ENCODE measurements at places on chromosomes 7 and 10. TPM values are rescaled to one million over a fixed set of nuclear protein-coding genes. Genes with fewer than 3 reads are reported as not detected.

- no peak for DNase-seq
Measured at GRCh38 chr10:45461034-45461433, 87.0 kb downstream of the ALOX5 start.

DNA sequence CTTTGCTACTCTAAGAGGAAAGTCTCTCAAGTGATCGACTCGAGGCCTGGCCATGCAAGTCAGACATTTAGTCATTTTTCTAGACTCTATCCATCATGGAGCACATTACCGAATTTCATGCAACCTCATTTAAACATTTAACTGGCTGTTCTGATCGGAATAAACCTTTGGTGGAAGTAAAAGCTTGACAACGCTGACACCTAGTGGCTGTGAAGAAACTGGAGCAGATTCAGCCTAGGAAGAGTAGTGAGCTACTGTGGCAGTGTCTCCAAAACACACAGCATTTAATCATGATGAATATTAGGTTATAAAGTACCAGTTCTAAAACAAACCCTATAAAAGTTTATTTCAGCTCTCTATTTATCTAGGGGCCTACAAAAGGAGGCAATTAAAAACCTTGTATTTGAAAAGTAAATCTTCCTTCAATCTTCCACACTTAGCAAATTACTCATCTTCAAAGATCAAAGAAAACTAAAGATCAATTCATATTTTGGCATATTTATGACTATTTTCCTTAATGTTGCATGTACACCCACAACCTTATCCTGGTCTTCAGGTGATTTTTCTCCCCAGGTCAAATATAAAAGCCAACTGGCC, 175.0 kb downstream of the CTNNA3 start:
- DNase-seq, result peak; percentile 60

GRCh38 chr10:13743101-13743693, 156.4 kb downstream of the PRPF18 start:
- no peak for DNase-seq

GRCh38 chr10:33223326-33224000, 111.0 kb downstream of the NRP1 start:
- DNase-seq, result no peak

The ADAM12 gene
- total RNA-seq, result not detected

The POU6F2 gene
- 0.64 TPM for total RNA-seq

The SPDYE8 gene
- total RNA-seq, result not detected

The FAM25C gene
- not detected for total RNA-seq

The STRIP2 gene
- total RNA-seq, result 10.1 TPM

The PIK3CG gene
- total RNA-seq, result not detected

The FKBP9 gene
- 160 TPM for total RNA-seq

The PILRA gene
- 3.1 TPM for total RNA-seq
